Epithelial cell of proximal tubule (primary cell): ENCODE measurements at places on chromosomes 3 and 15. TPM values are rescaled to one million over a fixed set of nuclear protein-coding genes. Genes with fewer than 3 reads are reported as not detected.

GRCh38 chr3:179732661-179733348, 80.0 kb downstream of the USP13 start:
- DNase-seq = no peak

GRCh38 chr3:187550446-187550845, 119.7 kb downstream of the SST start:
- no peak for DNase-seq

DNA sequence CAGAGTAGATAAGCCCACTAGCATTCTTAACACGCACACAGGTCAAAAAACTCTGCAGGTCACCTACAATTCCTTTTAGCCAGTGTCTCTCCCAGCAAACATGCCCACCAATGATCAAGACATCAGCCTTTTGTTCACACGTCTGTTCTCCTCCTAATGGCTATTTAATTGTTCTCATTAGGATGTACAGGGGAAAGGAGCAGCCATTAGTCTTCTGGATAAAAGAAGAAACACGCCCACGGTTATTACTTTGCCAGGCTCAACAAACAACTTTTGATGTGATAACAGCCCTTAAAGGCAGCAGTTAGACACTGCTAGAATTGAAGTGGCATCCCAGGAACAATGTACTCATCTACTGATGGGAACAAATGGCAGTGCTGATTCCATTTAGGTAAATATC, 108.8 kb downstream of the NTRK3 start:
- no peak for DNase-seq

- no peak for DNase-seq
These were observed at the start of gene GLDN for GRCh38 chr15:51341366-51342226. Gene GLDN (plus strand): TSS chr15:51341655. CDS start chr15:51341685, 30 bp downstream.

- DNase-seq = no peak
These were observed 1.8 kb downstream of the MTFMT start for GRCh38 chr15:65027593-65027992.

DNA sequence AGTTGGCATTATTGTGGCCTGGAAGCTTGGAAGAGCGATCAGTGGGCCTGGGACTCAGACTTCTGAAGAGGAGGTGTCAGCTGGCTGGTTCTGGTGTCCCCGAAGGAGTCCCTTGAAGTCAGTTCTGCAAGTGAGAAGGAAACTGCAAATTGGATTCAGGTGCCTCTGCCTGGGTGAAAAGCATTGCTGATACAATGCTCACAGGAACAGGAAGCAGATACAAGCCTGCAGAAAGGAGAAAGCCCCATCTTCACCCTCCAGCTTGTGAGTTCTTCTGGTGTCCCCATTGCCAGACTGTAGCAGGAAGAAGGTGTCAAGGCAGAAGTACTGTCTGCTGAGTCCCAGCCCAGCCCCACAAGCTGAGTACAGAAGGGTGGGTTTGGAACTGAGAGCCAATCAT, 271.3 kb downstream of the PLOD2 start:
- DNase-seq = no peak

- DNase-seq = no peak
These were observed 4.0 kb downstream of the LHFPL4 start for GRCh38 chr3:9549600-9549999.

DNA sequence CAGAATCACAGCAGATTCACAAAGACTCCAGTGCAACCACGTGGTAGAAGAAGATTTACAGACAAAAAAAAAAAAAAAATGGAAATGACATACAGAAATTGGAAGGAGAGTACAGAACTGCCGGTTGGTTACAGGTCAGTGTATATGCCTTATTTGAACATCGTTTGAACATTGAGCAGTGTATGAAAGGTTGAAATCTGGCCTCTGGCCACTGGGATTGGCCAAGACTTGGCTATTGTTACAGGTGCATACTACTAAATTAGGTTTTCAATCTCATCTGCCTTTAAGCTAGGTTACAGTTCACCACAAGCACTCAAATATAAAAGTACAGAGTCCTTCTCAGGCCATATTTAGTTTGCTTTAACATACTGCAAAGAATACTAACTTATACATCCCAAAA, 59.8 kb downstream of the THBS1 start:
- DNase-seq = no peak

DNA sequence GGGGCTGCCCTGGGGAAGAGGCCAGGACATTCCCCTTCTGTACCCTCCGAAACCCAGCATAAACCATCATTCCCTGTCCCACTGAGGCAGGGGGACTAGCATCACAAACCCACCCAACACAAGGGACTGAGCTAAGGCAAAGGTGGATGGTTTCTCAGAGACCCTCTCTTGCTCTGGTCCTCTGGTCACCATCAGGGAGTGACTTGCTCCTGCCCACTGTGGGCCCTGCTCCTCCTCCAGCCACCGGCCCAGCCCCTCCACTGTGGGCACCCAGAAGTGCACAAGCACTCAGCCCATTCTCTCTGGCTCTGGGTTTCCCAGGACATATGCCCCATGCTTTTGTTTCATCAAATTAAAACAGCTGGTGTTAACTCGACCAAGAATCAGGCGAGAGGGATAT, 44.9 kb downstream of the PTH1R start:
- DNase-seq = no peak

GRCh38 chr3:49627634-49628033, 46.5 kb upstream of the APEH start:
- no peak for DNase-seq

- no peak for DNase-seq
These were observed 56.6 kb downstream of the MESD start for GRCh38 chr15:80932989-80933388.

DNA sequence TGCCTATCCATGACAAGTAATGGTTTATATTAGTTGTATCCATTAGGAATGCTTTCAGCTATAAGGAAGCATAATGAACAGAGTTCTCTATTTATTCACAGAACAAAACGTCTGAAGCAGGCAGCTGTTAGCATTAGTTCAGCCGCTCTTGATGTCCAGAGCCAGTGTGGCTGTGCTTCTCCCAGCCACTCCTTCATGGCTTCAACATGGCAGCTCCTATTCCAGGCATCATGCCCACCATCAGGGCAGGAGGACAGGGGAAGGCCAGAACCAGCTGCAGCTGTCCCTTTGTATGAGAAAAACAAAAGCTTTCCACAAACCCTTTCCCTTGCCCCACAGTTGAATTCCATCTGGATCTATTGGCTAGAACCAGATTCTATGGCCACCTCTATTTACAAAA, 12.9 kb upstream of the SNRK start:
- no peak for DNase-seq

GRCh38 chr15:62165793-62166375, 799 bp upstream of the C2CD4B start:
- DNase-seq = no peak

- no peak for DNase-seq
These were observed 237.5 kb upstream of the IL12A start for GRCh38 chr3:159751146-159751545.

DNA sequence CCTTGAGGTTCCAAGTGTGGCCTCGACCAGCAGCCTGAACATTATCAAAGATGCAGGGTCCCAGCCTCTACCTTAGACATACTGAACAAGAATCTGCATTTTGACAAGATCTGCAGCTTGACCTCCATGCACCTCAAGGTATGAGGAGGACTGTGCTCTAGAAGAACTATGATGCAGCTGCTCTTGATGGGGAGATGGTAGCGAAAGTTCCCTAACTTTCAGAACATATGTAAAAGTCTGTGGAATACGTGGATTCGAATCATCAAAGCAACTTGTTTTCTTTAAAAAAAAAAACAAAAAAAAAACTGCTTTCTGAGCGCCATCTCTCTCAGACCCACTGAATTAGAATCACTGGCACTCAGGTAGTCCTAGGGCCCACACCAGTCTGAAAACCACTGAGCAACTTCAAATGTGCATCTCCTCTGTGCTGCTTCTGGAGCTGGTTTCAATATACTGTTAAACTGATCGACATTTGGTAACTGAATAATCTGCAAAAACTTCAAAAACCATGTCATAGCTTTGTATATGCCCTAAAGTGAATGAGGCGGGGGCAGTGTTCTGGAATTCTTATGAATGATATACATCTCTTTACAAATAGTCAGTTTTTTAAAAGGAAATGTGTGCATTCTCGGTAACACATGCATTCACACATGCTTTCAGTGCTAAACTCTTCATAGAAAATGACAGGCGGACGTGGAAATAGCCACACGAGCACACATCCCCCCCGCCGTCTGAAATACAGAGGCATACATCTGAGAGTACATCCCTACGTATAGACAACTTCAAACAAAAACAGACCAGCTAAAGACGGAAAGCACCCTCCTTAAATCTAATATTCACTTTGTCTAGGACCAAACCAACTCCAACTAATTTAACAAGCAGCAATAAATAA, 128.8 kb downstream of the FOXP1 start:
- no peak for DNase-seq

- DNase-seq = no peak
These were observed 61.6 kb upstream of the ACAN start for GRCh38 chr15:88741671-88742070.

- DNase-seq = no peak
These were observed 70.5 kb downstream of the KLHL25 start for GRCh38 chr15:85723960-85724945.

- no peak for DNase-seq
These were observed 943.6 kb downstream of the FHIT start for GRCh38 chr3:60307562-60308199.

GRCh38 chr3:47950453-47951169, 65.6 kb downstream of the MAP4 start:
- DNase-seq = no peak

- no peak for DNase-seq
These were observed 352 bp upstream of the TMF1 start for GRCh38 chr3:69052472-69052898.

Gene ABHD6
- total RNA-seq = 2.4 and 6.4 TPM in 2 replicates

Gene CA12
- total RNA-seq = 6.3 and 19.7 TPM in 2 replicates

Gene TRIM71
- 2.5 and 3.6 TPM in 2 replicates for total RNA-seq

Gene LNP1
- 1.6 and 2.3 TPM in 2 replicates for total RNA-seq

Gene TRH
- total RNA-seq = not detected in 2 replicates

Gene VGLL3
- 7.9 and 9.9 TPM in 2 replicates for total RNA-seq

Gene GOLGA6A
- total RNA-seq = not detected in 2 replicates
